Activated CD4-positive, alpha-beta T cell treated with anti-CD3 and anti-CD28 coated beads for 48 hours (primary cell): ENCODE measurements at places on chromosomes 5 and 9.

- no peak for DNase-seq
Measured at GRCh38 chr5:110651507-110651906, 75.0 kb downstream of the TMEM232 start.

DNA sequence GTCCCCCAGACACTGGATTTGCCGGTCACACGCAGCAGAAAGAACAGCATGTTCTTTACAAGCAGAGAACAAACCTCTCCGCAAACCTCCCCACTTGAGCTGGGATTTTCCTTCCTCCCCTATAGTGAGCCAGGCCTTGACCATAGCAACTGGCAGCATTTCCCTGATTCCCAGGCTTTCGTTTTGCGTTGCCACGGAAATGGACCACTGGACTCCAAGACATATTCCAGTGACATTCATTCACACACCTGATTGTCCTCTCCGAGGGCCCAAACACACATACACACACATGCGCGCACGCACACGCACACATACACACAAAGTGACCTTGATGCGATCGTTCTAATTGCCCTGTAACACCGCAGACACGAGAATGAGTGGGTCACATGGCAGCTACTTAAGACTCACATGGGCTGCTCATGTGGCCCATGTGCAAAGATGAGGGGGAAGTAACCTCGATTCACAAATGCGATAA, 80.9 kb upstream of the CPEB4 start:
- DNase-seq, result no peak

GRCh38 chr5:53161876-53162275, 52.3 kb upstream of the MOCS2 start:
- DNase-seq, result no peak

DNA sequence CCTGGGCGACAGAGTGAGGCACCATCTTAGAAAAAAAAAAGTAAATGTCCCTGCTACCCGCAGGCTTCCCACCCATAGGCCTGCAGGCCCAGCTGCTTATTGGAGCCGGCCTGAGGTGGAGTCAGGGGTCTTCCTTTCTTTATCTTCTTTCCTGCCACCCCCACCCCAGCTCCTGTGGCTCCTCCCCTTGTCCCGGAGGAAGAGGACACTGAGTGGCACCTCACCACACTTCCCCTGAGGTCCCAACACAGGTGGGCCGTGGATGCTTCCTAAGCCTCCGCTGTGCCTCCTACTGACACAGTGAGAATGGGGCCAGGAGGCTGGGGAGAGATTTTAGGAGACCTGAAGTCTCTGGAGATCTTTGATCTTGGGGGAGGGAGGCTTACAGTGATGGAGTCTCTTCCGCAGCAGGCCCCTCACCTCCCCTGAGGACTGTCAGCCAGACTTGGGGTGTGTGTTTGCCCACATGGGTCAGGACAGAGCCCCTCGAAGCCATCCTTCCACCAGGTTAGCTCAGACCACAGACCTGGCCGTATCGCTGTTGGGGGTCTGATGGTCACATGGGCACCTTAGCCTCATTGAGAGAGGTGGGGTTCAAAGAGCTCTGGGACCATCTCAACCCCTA, 135.4 kb upstream of the IER5L start:
- no peak for DNase-seq

GRCh38 chr5:132877466-132877865, 4.0 kb downstream of the LEAP2 start:
- no peak for DNase-seq

- DNase-seq, result no peak
Measured at GRCh38 chr5:72282878-72283277, 37.2 kb downstream of the MRPS27 start.

DNA sequence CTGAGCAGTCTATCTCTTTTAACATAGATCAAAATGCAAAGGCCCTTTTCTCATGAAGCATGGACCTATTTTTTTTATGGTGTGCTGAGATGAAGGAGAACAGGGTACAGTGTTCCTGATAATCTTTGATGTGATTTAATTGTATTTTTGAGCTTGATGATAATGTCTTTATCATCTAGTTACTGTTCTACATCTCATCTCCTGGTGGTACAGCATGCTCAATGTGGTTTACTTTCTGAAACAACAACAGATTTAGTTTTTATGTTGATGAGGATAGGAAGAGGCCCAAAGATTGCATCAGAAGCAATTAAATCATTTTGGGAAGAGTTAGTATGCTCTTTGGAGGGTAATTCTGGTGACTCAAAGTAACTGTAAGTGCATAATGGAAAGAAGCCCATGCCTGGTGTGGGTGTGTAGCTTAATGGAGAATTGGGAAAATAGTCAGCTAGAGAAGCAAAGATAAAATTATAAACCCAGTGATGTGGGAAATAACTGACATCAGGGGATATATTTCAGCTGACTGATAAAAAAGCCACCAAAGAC, 123.0 kb upstream of the KCNN2 start:
- DNase-seq, result no peak

DNA sequence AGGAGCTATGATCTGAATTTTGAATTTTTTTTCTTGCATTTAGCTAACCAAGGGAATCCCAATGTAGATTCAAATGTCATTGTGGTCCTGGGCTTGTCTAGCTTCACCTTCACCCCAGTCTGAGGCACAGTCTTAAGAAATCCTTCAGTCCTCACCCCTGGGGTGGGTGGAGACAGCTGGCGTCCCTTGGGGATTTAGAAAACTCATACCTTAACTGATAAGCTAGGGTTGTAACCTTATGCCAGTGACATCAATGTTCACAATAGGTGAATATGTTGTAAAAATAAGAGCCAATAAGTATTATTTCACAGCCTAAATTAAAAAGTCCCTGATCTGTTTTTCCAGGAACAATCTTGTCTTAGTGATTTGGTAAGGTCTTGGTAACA, 4.6 kb downstream of the ISOC1 start:
- no peak for DNase-seq

- no peak for DNase-seq
Measured at GRCh38 chr5:57862942-57863341, 380.3 kb upstream of the ACTBL2 start.

DNA sequence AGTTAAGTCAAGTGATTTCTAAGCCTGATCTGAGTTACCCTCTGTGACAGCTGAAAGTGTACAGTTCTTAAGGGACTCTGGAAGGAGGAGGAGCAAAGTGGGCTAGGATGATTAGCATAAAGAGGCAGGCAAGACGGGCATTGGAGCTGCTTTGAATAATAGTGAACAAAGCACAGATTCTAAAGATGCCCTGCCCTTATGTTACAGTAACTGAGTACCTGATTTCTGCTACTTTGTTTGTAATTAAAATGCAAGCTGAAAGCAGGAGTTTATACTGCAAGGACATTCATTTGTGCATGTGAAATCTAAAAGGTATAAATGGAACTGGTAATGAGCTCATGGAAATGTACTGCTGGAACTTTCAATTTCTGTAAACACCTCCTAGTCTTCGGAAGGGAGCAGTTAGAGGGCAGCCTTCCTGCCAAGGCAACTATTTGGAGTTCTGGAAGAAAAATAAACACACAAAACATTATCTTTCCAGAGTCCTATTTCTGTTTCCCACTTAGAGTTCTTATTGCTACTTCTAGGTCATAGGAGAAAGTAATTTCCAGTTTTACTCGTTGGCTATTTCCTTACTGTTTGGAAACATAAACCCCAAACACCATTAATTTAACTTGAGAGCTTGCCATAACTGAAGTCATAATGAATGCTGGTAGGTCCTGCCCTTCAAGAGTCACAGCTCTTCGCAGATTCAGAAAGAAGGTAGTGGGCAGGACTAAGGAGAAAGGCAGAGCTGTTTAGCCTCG, at the start of gene RANBP3L:
Gene RANBP3L (minus strand): TSS at position 45 of the 746 bp plus-strand sequence. CDS start 486 bp downstream, outside the sequence.
- DNase-seq, result no peak

- DNase-seq, result no peak
Measured at GRCh38 chr9:118946669-118947068, 422.6 kb downstream of the BRINP1 start.

- DNase-seq, result no peak
Measured at GRCh38 chr5:88183255-88183654, 85.4 kb downstream of the TMEM161B start.

GRCh38 chr9:74551266-74551665, 54.1 kb downstream of the RORB start:
- no peak for DNase-seq

GRCh38 chr5:144308906-144309670, 138.4 kb downstream of the KCTD16 start:
- no peak for DNase-seq

- no peak for DNase-seq
Measured at GRCh38 chr9:15843316-15843715, 290.5 kb downstream of the CCDC171 start.

- no peak for DNase-seq
Measured at GRCh38 chr5:139368613-139369012, 14.5 kb downstream of the SLC23A1 start.

- no peak for DNase-seq
Measured at GRCh38 chr5:94017579-94017978, 276.2 kb upstream of the POU5F2 start.

DNA sequence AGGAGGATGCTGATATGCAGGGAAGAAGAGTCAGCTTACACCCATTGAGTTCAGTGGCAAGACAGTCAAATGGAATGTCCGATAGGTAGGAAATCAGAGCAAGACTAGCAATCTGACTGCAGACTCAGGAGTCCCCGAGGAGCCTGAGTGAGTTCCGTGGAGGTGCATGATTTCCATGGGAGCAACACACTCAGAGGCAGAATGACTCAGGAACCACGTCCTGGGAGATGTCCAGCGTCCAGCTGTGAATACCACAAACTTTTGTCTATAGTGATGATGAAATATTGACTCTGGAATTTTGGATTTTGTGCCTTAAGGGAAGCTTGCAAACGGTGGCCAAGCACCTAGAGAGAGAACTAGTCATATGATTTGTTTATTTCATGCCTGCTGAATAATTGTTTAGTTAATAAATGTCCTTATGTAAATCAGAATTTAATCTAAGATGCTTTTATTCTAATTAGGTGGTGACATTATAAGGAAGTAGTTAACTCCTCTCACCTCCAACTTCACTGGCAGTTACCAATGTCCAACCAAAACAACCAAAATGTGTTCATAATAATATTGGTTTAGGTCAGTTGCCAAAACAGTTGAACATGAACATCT, 100.4 kb downstream of the PDE4D start:
- no peak for DNase-seq

DNA sequence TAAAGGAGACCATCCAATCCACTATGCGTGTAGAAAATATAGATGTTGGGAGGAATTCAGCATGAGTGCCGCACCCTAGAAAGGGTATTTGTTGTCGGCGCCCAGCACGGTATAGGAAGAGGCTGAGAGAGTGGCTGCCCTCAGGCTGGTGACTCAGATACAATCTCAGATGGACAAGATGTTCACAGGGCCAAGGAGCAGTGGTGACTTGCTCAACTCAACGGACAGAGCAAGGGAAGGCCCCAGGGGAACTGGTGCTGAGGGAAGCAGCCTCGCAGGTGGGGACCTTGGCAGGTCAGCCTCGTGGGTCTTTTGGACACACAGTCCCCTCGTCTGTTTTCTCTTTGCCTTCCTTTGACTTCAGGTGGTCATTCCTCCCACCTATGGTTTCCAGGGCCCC, 28.0 kb upstream of the IRX2 start:
- no peak for DNase-seq

DNA sequence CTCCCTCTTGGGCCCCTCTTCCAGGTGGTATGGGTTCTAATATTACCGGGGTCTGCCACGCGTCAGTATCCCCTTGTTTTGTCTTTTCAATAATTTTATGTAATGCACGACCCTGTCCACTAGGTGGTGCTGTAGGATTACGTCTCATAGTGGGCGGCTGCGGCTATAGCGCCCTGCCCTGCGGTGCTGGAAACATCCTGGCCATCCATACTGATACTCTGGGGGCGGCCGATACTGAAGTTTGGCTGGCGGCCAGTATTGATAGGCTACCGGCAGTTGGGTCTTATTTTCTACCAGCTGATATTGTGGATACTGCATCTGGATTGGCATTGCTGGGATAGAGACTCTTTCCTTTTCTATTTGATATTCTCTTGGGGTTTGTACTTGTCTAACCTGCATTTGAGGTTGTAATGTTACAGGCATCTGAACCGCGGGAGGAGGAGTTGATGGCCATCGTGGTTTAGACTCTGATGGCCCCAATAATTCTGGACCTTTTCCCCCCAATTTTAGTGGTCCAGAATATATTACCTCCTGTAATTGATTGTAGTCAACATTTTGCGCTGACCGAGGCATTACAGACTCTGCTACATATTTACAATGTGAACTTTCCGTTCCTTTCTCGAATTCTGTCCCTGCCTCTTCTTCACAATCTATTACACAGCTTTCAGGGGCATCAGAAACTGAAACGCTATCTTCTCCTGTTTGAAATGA, 3.3 kb upstream of the TMEM141 start:
- DNase-seq, result peak; percentile 80

GRCh38 chr9:98104445-98104881, 14.6 kb downstream of the TRIM14 start:
- no peak for DNase-seq

DNA sequence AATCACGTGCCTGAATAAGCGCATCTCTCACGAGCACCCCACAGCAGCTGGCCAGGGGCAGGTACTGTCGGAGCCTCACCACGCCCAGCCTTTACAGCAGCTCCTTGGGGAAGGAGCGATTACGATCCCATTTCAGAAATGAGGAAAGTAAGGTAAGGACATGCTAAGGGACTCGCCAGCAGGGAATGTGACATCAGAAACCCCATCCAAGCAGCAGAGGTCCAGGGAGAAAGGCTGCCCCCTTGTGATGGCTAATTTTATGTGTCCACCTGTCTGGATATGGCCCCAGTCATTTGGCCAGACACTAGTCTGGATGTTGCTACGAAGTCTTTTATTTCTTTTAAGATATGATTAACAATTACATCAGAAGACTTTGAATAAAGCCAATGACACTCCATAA, 77.3 kb downstream of the UBE2QL1 start:
- no peak for DNase-seq
